ENCODE measurements at places on chromosomes 2 and 18. TPM values are rescaled to one million over a fixed set of nuclear protein-coding genes. Genes with fewer than 3 reads are reported as not detected.

The KIF1A gene
- 0.54 TPM for total RNA-seq

- DNase-seq, result peak; percentile 76
- no peak overlapping the region for H3K4me3 ChIP-seq
- no peaks in the 10 kb centered on the region for H3K36me3 ChIP-seq
- no peaks in the 10 kb centered on the region for H3K27me3 ChIP-seq
Measured at GRCh38 chr18:3790703-3791102, 340.7 kb downstream of the TGIF1 start.

DNA sequence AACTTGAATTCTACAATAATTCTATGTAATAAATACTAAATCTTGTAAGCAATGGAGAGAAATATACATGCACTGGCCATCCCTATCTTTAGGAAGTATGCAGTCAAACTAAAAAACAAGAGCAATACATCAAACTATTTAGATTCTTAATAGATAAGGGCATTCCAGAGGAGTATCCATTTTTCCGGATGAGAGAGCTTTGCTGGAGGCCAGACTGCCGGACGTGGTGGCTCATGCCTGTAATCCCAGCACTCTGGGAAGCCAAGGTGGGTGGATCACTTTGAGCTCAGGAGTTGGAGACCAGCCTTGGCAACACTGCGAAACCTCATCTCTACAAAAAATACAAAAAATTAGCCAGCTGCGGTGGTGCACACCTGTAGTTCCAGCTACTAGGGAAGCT, 60.8 kb downstream of the KIF5C start:
- DNase-seq, result no peak
- H3K27me3 ChIP-seq, result no peaks in the 10 kb centered on the region
- no peak overlapping the region for H3K4me3 ChIP-seq
- no peaks in the 10 kb centered on the region for H3K4me1 ChIP-seq
- no peaks in the 10 kb centered on the region for H3K36me3 ChIP-seq

The B3GNT2 gene
- 35.0 TPM for total RNA-seq

GRCh38 chr2:42274863-42275262, 86.2 kb downstream of the COX7A2L start:
- no peaks in the 10 kb centered on the region for H3K27me3 ChIP-seq
- DNase-seq, result no peak
- no peaks in the 10 kb centered on the region for H3K36me3 ChIP-seq
- no peak overlapping the region for H3K27ac ChIP-seq
- H3K4me3 ChIP-seq, result no peak overlapping the region
- H3K4me1 ChIP-seq, result no peaks in the 10 kb centered on the region

DNA sequence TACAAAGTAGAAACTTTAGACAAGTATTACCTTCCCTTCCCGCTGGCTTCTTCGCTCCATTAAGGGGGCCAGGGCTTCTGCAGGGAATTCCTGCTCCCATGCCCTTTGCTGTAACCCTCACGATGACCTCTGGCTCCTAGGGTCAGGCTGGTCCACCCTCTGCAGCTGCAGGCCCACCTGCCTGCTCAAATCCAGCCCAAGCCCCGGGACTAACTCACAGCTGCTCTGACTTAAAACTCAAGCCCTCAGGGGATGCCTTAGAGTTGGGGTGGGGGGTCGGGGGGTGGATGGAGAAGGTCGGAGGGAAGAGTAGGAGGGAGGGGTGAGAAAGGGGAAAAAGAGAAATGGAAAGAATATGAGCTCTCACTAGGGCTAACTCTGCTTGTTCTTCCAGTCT, 4.9 kb downstream of the IGFBP5 start:
- H3K36me3 ChIP-seq, result peaks cover 15% of the 10 kb centered on the region
- H3K4me3 ChIP-seq, result no peak overlapping the region
- H3K4me1 ChIP-seq, result no peaks in the 10 kb centered on the region

Measured in kidney (tissue), 22 donors.